NCI-H1048 (cell line): ENCODE measurements at places on chromosomes 5 and 9.

DNA sequence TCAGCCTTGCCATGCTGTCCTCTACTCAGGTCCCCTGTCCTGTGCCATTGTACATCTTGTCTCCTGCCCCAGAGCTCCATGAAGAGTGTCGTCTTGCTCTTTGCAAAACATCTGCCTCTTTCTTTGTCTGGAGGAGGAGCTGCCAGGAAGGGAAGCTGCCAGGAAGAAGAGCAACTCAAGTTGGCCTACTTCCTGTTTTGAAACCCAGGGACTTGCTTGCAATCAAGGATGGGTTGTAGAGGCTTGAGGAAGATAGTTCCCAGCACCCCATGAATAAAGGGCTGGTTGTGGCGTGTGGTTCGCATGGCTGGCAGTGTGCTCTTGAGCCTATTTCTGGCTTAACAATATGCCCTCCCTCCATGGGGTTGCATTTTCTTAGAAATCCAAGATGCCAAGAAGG is 53.0 kb upstream of the CPEB4 start:
- no peak for DNase-seq

GRCh38 chr9:132418726-132419363 is 8.8 kb downstream of the CFAP77 start:
- DNase-seq: no peak

DNA sequence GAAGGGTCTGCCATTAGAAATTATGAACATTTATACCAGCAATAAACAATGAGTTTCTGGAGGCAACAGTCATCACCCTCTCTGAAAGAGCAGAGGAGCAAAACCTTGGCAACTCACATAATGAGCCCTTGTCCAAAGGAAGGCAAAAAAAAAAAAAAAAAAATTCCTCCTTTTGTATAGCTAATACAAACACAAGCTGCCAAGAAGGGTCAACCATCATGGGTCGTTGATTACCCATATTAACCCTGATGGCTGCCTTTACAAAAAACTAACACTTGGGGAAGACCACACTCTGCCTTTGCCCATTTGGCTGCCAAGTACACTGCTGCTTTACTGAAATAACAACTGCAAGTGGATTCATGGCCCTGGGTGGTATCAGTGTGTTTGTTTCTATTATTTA is 272.7 kb downstream of the ADAMTSL1 start:
- no peak for DNase-seq

- DNase-seq: no peak
Measured at GRCh38 chr5:11164531-11165294, 403.7 kb upstream of the DAP start.

- no peak for DNase-seq
Measured at GRCh38 chr5:99929067-99929805, 605.9 kb upstream of the FAM174A start.

DNA sequence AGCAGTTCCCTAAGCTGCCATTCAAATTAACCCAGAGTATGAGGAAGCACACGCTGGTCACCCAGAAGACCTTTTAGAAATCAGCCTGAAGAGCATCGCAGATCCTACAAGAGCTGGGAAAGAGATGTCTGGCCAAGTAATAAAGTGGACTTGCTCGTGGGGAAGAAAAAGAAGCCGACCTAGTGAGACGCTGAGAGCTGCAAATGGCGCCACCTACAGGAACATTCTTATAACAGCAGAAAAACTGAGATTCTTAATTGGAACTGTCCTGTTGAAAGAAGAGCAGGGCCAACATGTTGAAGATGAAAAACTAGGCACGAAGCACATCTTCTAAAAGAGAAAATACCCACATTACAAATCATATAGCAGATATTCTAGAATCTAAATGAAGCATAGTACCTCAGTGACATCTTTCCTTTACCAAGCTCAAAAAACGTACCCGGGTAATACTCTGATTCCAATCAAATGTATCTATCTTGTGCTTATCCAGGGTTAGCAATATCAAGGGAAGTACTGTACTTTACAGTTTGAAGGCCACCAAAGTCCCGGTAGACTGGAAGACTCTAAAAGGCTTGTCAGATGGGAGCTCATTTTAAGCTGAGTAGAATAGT is 3.9 kb upstream of the GNAQ start:
- DNase-seq: peak; percentile 53
